Ovary (tissue), 10 donors: ENCODE measurements at places on chromosomes 11 and 22. TPM values are rescaled to one million over a fixed set of nuclear protein-coding genes. Genes with fewer than 3 reads are reported as not detected.

GRCh38 chr11:64801158-64801464, 1.9 kb downstream of the MAP4K2 start:
- no peak for DNase-seq

GRCh38 chr22:32843300-32843699, 41.8 kb downstream of the TIMP3 start:
- DNase-seq: no peak

DNA sequence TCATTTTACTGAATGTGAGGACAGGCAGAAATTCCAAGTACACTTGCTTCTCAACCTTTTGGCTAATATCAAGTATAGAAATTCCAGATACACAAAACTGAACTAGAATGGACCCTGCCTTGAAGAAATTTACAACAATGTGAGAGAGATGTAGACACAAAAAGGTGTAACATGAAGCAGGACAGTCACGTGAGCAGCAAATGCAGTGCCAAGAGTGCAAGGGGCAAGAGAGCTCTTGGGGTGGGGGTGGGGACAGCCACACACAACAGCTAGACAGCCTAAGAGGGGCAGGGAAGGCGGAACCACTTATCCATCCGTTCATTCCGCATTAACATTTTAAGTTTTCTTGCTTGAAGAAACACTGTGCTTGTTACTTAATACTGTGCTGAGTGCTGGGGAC, 28.9 kb downstream of the PLEKHA7 start:
- no peak for DNase-seq

- no peak for DNase-seq
Observed at GRCh38 chr11:88348870-88349269, 11.3 kb upstream of the CTSC start.

DNA sequence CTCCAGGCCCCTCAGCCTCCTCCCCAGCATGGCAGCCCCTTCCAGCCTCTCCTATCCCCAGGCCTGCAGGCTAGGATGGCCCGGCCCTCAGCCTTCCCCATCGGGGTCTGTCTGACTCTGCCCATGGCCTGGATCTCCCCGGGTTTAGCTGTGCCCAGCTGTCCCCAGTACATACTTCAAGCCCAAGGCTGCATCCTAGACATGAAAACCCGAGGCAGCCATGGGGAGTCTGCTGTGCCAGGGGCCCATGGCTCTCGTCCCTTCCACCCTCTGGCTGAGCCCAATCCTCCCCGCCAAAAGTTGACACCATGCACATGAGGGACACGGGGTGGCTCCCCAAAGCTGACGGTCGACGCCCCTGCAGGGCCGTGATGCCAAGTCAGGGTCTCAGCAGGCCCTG, 22.2 kb upstream of the FADD start:
- no peak for DNase-seq

- no peak for DNase-seq
Observed at GRCh38 chr11:33543823-33544222, 156.8 kb downstream of the C11orf91 start.

GRCh38 chr11:124610295-124610694, 933 bp upstream of the PANX3 start:
- DNase-seq: no peak

DNA sequence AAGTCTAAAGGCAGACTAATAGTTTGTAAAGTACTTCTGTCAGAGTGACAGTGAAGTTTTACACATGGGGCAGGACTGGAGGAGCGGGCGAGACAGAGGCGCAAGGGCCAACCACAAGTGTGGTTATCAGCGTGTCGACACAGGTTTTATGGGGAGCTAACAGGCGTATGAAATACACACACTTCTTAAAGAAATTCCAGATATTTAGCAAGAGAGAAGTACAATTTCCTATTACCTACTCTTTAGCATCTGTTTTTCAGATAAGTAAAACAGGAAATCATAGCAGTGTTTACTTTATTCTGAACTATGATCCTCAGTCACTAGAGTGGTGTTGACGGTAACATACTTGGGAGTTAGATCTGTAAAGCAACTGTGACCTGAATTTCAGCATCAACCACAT, 22.5 kb downstream of the VSIG10L2 start:
- no peak for DNase-seq

- DNase-seq: no peak
Observed at GRCh38 chr22:48836673-48837340, 990.9 kb downstream of the BRD1 start.

DNA sequence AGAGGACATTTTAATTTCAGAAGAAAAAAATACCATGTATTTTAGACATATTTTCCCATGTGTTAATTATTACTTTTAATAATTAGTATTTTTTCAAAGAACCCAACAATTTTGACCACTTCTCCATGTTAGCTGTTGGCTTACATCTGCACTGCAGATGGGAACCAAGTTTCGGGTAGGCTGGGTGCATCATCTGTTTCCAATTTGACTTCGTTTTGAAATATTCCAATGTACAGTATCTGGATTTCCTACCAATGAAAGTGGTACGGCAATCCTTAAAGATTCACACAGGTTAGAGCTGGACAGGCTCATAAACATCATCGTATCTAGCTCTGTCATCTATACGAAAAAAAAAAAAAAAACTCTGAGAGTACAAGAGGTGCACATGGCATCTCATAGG, 670.2 kb downstream of the OPCML start:
- no peak for DNase-seq

- no peak for DNase-seq
Observed at GRCh38 chr11:34214961-34215805, 109.8 kb downstream of the NAT10 start.

- DNase-seq: peak; percentile 91
Observed at GRCh38 chr11:10293423-10294289, at the start of gene SBF2. TSS of gene SBF2 (minus strand) at chr11:10294219. CDS start at chr11:10294069, 150 bp downstream.

DNA sequence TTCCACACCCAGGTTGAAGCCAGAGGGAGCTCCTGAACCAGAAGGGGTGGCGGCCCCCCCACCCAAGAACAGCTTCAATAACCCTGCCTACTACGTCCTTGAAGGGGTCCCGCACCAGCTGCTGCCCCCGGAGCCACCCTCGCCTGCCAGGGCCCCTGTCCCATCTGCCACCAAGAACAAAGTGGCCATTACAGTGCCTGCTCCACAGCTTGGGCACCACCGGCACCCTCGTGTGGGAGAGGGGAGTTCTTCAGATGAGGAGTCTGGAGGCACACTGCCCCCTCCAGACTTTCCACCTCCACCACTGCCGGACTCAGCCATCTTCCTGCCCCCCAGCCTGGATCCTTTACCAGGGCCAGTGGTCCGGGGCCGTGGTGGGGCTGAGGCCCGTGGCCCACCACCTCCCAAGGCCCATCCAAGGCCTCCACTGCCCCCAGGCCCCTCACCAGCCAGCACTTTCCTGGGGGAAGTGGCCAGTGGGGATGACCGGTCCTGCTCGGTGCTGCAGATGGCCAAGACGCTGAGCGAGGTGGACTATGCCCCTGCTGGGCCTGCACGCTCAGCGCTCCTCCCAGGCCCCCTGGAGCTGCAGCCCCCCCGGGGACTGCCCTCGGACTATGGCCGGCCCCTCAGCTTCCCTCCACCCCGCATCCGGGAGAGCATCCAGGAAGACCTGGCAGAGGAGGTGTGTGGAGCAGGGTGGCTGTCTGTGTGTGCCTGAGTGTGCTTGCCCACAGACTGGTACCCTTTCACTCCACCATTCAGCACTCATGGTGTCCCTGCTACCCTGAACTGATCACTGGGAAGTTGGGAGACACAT, 6.7 kb downstream of the PHOX2A start:
- DNase-seq: peak; percentile 27

DNA sequence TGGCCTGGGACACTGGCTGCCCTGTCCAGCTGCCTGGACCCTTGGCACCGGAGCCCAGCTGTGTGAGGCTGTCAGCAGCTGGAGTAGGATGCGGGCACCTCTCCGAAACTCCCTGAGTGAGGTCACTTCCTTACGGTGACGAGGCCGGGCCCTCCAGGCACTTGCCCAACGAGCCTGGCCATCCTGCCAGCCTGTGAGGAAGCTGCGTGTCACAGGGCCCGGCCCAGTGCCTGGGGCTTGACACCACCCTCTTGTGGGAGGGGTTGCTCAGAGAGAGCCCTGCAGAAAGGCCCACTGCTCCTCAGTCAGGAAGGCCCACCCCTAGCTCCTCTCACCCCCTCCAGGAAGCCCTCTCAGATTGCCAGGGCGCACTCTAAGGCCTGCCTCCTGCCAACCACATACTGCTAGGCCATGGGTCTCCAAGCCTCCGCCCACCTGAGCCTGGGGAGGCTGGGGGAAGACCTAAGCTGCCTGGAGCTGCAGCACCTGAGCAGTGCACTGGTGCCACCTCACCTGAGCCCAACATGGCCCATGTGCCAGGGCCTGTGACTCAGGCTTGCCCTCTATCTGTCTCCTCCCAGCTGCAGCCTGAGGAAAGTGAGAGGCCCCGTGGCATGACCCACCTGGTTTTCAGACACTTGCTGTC, 4.3 kb upstream of the PHLDA2 start:
- DNase-seq: no peak

DNA sequence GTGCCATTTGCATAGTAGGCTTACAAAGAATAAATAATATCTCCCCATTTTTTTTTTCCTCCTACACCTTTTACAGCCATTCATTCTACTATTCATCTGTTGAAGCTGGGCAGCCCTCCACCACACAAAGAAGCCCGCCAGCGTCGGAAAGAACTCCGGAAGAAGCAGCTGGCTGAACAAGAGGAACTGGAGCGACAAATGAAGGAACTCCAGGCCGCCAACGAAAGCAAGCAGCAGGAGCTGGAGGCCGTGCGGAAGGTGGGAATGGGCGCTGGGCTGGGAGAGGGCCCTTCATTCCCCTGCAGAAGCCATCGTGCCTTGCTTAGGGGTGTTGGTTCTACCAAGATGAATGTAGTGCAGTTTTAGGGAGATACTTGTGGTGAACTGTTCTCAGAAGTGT, 68.6 kb downstream of the SWAP70 start:
- no peak for DNase-seq

- DNase-seq: no peak
Observed at GRCh38 chr11:76824083-76824939, 36.4 kb upstream of the ACER3 start.

DNA sequence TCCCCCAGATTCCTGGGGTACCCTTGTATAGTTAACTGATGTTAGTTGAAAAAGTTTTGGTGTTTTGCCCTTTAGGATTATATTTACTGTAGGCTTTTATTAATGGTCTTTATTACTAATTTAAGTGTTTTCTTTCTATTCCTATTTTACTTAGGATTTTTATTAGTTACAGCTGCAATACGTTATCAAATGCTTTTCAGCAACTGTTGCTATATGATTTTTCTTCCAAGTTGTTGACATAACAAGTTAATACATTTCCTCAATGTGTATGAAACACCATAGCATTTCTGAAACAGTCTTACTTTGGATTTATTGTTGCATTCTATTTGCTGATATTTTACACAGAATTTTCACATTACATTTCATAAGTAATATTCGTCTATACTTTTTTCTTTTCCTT, 81.2 kb upstream of the RASSF10 start:
- DNase-seq: no peak

DNA sequence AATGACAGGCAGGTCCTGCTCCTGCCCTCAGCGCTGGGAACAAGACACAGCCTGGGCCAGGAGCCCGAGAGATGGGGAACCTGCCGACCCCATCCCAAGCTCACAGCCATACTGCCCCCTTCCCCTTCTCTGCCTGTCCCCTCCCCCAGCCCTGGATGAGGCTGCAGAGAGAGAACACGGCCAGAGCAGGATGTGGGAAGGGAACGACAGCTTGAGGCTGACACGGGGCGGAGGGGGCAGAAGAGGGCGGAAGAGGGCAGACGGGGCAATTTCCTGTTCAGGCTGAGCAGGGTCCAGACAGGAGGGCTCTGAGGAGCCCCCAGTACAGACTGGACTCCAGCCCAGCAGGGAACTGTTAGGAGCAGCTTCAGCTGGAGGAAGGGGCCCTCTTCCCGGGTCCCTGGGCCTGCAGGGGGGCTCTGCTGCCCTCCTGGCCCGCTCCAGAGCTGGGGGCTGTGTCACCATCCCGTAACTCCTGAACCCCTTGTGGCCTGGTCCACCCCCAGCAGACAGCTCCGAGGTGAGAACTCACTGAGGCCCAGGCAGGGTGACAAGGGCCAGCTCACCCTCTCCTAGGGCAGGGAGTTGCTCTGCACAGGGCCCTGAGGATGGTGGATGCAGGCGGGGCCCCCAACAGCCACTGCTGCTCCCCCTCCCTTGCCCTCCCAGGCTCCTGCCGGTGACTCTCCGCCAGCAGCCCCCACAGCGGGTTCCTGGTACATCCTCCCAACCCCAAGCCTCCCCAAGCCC, 5.7 kb downstream of the CTSD start:
- DNase-seq: no peak

The ANO1 gene
- polyA plus RNA-seq: 13.1 TPM

The JAM3 gene
- polyA plus RNA-seq: 43.1 TPM

The PDGFD gene
- 114 TPM for polyA plus RNA-seq

The LRRN4CL gene
- 18.5 TPM for polyA plus RNA-seq

The POU2AF1 gene
- polyA plus RNA-seq: 0.29 TPM

The MISFA gene
- 0.79 TPM for polyA plus RNA-seq

The HORMAD2 gene
- polyA plus RNA-seq: not detected

The PLEKHA7 gene
- 16.7 TPM for polyA plus RNA-seq

The ARHGAP8 gene
- polyA plus RNA-seq: 2.1 TPM
